Small intestine (tissue), 16 donors: ENCODE measurements at places on chromosomes 2 and 18. TPM values are rescaled to one million over a fixed set of nuclear protein-coding genes. Genes with fewer than 3 reads are reported as not detected.

The IAH1 gene
- 35.0 TPM for polyA plus RNA-seq

The ESCO1 gene
- 9.4 TPM for polyA plus RNA-seq

The LRATD1 gene
- 41.2 TPM for polyA plus RNA-seq

The TLX2 gene
- not detected for polyA plus RNA-seq

The RAD51AP2 gene
- not detected for polyA plus RNA-seq

The LINC00305 gene
- polyA plus RNA-seq: not detected

The LYPD1 gene
- polyA plus RNA-seq: not detected

The SERPINB3 gene
- polyA plus RNA-seq: 0.06 TPM

The UPP2 gene
- polyA plus RNA-seq: 0.19 TPM

The OTX1 gene
- 0.01 TPM for polyA plus RNA-seq

The SYT4 gene
- polyA plus RNA-seq: 2.3 TPM

The RAB17 gene
- 533 TPM for polyA plus RNA-seq

The TTC27 gene
- polyA plus RNA-seq: 14.6 TPM
